ENCODE measurements at places on chromosomes 7 and 10.

GRCh38 chr10:69890065-69890847, 88.5 kb downstream of the COL13A1 start:
- no peak for DNase-seq

DNA sequence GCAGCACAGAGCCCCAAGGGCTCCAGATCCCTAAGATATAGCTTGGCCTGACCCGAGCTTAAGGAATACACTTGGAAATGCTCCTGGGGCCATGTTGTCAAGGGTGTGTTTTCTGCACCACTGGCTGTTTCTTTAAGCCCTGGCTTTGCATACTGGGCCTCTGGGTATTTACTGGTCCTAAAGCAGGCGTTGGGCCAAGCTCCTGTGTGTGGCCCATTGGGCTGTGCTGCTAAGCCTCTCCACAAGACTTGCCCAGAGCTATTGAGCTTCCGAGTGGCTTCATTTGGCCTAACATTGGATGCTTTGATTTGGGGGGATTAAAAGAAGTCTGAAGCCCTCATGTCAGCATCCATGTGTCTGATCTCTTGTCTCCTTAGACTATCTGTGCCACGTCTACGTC, 5.2 kb downstream of the YKT6 start:
- DNase-seq, result no peak

- no peak for DNase-seq
Observed at GRCh38 chr10:110629680-110630191, 14.4 kb upstream of the RBM20 start.

GRCh38 chr7:119026391-119026790, 801.9 kb downstream of the ANKRD7 start:
- DNase-seq, result no peak

- no peak for DNase-seq
Observed at GRCh38 chr7:126302639-126303038, 950.1 kb downstream of the GRM8 start.
